A549 treated with RU486 at 1 μM for 4 hours (cell line): ENCODE measurements at places on chromosomes 4 and X. TPM values are rescaled to one million over a fixed set of nuclear protein-coding genes. Genes with fewer than 3 reads are reported as not detected.

Gene DGKK
- total RNA-seq: 0.02 TPM in 1 of 5 replicates, not detected in the others

Gene ERCC6L
- 9.3 to 15.3 TPM (median 13.5 TPM) in 5 replicates for total RNA-seq

Gene ODAPH
- 0.28 TPM in 1 of 5 replicates, not detected in the others for total RNA-seq

Gene IRS4
- total RNA-seq: 0.03 to 0.05 TPM in 2 of 5 replicates, not detected in the others

Gene TREX2
- 0.67 to 1.8 TPM (median 1.6 TPM) in 5 replicates for total RNA-seq

Gene RADX
- total RNA-seq: 0.06 TPM in 2 of 5 replicates, not detected in the others

Gene CTAG2
- total RNA-seq: not detected in 5 replicates

Gene DEFB131A
- total RNA-seq: not detected in 5 replicates

Gene PAK3
- 0.02 to 0.03 TPM in 2 of 5 replicates, not detected in the others for total RNA-seq

Gene GLOD5
- total RNA-seq: not detected in 5 replicates

Gene SMARCAD1
- 5.3 to 13.8 TPM (median 11.9 TPM) in 5 replicates for total RNA-seq

Gene FRMPD4
- 0.03 to 0.09 TPM (median 0.06 TPM) in 5 replicates for total RNA-seq

Gene HTR2C
- not detected in 5 replicates for total RNA-seq

Gene IL21
- total RNA-seq: not detected in 5 replicates
